EH (cell line): ENCODE measurements at places on chromosomes 7 and 10.

DNA sequence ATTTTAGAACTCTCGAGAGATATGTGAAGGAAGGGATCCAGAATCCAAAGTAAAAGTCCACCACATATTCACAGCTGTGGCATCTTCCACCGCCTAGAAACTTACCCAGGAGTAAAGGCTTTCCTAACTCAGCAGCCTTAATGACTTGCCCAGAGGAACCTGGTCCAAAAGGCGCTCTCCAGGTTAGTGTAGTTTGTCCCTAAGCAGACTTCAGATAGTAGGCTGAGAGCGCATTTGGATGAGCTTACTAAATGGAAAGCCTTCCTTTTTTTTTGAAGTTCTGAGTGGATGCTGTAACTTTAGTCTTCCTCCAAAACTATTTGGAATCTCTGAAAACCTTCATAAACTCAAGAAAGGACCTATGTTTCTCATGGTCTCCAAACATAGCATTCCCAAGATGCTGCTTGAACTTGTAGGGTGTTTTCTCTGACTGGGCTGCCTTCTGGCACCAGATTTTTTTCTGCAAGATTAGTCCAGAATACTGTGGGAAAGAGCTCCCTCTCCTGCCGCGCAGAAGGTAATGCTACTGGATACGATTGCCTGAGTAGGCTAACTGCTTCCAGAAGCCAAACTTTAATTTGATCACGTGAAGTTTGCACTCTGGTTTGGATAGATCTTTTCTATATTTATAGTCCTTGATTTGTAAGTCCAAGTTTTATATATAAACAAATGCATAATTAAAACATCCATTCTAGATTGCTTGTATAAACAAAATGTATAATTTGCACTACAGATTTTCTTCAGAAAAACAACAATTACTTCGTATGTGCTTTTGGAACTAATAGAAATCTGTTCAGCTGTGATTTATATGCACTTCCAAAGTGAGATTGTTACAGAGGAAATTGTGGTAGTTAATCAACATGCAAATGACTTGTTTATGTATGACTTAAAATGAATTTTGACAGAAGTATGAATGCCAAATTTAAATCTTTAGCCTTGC is 19.6 kb upstream of the GPR37 start:
- peak; percentile 57 for DNase-seq

- DNase-seq, result no peak
Observed at GRCh38 chr10:84668186-84668763, 339.9 kb downstream of the CCSER2 start.

DNA sequence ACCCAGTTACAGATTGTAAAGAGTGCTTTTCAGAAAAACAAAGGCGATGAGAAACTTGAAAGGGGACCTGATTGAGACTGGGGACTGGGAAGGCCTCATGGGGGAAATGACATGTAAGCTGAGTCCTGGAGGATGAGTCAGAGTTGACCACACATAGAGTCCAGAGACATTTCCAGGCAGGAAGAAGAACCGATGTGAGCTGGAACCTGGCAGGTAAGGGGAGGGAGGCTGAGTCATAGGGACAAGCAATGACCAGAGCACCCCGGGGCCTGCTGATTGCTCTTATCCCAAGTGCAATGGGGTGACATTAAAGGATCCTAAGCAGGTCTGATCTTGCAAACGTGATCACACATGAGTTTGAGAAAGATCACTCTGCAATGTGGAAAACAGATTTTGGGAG is 11.7 kb downstream of the TLL2 start:
- no peak for DNase-seq

- DNase-seq, result peak; percentile 99
Observed at GRCh38 chr10:70664702-70665195, 7.6 kb upstream of the ADAMTS14 start.

DNA sequence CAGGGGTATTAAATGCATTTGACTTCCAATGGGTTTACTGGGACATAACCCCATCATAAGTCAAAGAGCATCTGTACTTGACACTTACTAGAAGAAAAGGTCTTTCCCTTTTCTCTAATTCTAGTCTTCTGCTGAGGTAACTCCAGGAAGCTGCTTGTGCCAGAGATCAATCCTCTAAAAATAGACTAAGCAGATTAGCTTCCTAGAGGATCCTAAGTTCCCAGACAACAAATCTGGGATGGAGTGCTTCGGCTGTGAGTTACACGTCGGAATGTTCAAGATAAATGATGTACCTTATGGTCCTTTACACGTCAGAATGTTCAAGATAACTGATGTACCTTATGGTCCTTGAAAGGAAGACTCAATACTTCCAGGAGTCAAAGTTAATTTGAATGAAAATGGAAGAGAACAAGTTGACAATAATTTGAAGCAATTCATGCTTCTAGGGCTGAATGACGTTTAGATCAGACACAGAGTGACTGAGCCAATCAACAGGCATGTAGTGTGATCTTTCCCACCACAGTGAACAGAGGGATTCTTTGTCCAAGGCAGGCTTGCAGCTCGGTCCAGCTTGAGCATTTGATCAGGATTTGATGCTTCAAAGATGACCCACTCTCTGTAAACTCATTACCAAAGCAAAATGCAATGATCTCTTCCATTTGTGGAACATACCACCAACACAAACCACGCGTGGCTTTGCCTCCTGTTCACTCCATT is 63.8 kb downstream of the SLC37A3 start:
- no peak for DNase-seq

DNA sequence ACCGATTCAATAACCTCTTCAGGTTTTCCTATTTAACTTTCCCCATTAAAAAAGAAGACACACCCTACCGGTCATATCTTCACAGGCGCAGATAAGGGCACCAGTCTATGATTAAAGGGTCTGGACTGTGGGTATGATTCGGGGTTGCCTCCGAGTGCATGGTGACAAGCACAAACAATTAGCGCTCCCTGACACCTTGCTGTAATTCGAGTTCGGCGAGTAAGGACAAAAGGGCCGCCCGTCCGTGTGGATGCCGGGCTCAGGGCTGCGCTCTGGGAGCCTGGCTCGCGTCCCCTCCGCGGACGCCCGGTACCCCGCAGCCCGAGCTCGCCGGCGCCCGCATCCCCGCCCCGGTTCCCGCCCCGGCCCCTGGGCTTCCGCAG is 111.9 kb upstream of the RHEB start:
- no peak for DNase-seq

DNA sequence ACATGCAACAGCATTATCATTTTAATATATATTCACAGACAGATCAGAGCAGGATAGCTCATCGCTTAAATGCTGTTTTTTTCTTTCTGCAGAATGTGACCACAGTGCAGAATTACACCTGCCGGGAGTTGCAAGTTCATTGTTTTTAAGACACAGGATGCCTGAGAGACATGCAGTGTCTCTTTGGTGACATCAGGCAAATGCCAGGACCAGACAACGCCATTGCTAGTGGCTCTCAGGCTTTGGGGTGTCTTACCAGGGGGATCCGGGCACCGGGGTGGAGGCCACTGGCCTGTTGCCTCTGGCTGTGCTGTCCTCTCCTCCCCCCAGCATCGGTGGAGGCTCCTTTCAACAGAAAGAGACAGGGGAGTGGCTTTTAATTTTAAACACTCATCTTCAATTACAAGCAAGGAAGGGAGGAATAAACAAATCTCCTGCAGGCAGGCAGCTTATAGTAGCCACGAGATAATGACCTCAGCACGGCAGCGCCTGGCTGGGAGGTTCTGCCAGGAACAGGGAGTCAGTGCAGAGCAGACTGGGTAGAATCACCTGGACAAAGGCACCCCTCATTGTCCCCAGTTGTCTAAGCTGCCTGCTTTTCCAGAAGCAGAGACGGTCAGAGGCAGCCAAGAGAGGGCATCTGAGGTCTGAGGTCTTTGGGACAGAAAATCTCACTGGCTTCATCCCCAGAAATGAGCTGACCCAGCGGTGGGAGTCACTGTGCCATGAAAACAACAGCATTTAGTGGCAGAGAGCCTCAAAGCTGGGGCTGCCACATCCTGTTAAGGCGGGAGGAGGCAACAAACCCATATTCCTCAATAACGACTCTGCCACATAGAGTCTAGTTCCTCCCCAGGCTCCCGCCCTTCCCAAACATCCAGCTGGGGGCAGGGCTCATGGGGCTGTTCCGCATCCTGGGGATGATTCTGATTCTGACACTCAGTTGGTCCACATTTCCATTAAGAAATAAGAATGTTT is 148.4 kb downstream of the TCERG1L start:
- DNase-seq, result no peak

GRCh38 chr7:151680810-151681209 is 161.1 kb upstream of the RHEB start:
- DNase-seq, result peak; percentile 78

DNA sequence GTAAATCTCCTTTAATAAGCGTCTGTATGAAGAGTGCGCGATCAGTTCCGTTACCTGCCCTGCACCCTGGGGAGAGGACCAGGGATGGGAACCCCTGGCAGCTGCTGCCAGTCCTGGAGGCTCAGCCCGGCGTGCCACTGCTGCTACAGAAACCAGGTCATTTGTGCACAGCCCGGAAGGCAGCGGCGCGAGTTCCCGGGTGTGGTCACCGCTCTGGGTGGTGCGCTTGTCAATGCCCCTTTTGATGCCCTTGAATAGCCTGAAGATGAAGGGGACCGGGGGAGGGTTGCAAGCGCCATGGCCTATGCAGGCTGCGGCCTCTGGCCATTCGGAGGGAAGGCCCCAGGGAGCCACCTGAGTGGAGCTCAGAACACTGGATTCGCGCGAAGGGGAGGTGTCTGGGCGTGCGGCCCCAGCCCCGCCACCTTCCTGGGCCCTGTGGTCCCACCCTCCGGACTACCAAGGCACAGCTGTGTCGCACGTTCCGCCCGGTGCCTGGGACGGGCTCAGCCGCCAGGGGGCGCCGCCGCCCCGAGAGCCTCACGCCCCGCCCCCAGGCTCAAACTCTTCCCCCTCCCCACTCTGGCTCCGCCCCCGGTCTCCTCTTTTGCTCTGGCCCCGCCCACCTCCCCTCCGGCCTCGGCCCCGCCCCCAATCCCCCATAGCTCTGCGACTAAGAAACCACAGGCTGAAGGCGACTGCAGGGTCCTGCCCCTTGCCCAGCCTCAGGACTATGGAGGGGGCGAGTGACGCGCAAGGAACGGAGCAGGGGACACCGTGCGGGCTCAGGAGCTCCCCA is 16.5 kb downstream of the AP5Z1 start:
- DNase-seq, result peak; percentile 38

DNA sequence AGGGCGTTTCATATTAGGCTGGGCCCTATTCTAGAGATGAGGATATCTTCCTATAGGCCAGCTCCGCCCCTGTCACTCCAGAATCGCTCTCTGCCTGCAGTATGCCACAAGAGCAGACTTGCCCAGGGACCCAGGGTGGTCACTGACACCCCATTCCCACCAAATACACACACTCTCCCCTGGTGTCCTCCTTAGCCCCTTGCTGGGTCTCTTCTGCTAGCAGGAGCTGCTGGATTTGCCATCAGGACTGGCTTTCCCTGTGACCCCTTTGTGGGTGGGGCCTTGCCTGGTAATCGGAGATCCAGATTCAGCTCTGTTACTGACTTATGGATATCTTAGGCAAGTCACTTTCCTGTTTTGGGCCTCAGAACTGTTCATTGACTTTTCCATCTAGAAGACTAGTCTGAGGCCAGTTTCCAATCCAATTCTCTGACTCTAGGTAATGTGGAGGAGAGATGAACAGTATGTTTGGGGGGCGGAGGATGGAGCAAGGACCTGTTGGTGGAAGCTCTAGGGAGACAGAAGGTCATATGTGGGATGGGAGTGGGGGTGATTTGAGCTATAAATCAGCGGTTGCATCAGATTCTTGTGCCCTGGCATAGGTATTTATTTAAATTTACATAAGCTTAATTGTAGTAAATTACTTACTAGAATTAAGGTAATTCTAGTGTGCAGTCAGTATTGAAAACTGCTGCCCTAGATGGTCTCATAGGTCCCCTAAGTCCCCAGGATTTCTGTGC is 1.6 kb downstream of the TSPAN15 start:
- DNase-seq, result no peak

DNA sequence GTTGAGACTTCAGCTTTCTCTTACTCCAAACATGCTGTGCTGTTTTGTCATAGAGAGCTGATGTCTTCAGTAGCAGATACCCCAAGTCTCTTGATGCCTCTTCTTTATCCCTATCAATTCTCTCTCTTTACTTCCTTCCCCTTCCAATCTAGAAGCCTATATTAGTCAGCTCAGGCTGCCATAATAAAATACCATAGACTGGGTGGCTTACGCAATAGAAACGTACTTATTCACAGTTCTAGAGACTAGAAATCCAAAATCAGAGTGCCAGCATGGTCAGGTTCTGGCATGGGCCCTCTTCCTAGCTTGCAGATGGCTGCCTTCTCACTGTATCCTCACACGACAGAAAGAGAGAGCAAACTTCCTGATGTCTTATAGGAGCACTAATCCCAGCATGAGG is 9.0 kb upstream of the GARS1 start:
- DNase-seq, result no peak

GRCh38 chr7:37205451-37205850 is 243.2 kb downstream of the ELMO1 start:
- no peak for DNase-seq

GRCh38 chr7:155863721-155864151 is 51.5 kb upstream of the SHH start:
- DNase-seq, result no peak

DNA sequence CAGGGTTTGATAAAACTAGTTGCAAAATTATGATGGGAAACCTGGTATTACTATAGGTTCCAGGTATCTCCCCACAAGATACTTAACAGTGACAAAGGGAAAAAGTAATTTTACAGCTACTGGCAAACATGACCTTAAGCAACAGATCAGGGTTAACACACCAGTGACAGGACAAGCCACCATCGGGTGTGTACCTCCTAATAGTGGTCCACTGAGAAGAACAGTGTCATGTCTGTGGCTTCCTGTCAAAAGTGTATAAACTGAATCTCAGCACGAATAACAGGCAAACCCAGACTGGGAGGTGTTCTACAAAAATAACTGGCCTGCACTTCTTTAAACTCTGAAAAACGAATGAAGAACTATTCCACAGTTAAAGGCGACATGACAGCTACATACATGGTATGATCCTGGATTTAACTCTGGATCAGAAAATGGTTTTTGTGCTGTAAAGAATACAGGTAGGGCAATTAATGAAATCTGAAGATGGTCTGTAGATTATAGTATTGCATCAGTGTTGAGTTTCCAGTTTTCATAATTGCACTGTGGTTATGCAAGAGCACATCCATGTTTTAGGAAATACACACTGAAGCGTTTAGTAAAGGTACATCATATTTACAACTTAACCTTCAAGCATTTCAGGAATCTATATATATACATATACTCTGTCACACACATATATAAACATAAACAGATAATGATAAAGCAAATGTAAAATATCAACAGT is 32.0 kb upstream of the ARMS2 start:
- DNase-seq, result no peak

DNA sequence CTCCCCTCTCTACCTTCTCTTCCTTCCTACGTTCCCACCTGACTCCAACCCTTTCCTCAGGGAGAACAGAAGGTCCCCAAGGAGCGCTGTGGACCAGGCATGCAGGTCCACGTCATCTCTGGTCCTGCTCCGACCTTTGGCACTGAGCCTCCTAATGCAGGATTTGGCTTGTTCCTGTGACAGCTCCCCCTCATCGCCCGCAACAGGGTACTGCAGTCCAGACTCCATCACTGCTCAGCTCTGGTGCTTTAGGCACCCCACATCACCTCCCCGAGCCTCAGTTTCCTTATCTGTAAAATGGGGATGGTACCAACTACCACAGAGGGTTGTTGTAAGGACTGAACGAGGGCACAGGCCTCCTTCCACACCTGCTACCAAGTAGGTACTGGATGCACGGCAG is 54.6 kb downstream of the FHIP2A start:
- no peak for DNase-seq

GRCh38 chr10:113381981-113382509 is 170.8 kb upstream of the HABP2 start:
- peak; percentile 65 for DNase-seq

GRCh38 chr10:70328967-70329366 is 45.2 kb upstream of the NPFFR1 start:
- peak; percentile 53 for DNase-seq

- DNase-seq, result peak; percentile 99
Observed at GRCh38 chr7:151459726-151460473, 20.0 kb upstream of the CRYGN start.
